ENCODE measurements at places on chromosomes 5 and 9.

- no peak for DNase-seq
Observed at GRCh38 chr5:59537961-59538749, 355.4 kb downstream of the PDE4D start.

GRCh38 chr5:30523061-30523460, 670.4 kb upstream of the CDH6 start:
- no peak for DNase-seq

GRCh38 chr5:56737002-56737621, 78.2 kb upstream of the MAP3K1 start:
- DNase-seq: no peak

GRCh38 chr9:81686614-81687520, 2.5 kb downstream of the TLE1 start:
- DNase-seq: peak; percentile 84

DNA sequence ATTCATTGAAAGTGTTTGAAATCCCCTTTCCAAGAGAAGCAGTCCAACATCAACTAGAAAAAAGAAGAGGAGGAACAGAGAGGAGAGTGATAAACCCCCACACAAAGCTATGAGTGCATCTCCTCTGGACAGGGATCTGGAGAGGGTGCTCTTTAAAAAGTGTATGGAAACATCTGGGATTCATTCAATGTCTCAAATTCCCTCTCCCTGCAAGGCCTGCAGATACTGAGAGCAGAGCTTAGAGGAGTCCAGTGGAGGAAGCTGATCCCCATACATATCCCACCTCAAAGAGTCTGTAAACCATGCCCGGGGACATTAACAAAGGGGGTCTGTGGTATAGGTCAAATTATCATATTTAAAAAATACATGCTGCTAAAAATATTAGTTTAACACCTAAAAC, 2.2 kb downstream of the SPOCK1 start:
- peak; percentile 60 for DNase-seq

DNA sequence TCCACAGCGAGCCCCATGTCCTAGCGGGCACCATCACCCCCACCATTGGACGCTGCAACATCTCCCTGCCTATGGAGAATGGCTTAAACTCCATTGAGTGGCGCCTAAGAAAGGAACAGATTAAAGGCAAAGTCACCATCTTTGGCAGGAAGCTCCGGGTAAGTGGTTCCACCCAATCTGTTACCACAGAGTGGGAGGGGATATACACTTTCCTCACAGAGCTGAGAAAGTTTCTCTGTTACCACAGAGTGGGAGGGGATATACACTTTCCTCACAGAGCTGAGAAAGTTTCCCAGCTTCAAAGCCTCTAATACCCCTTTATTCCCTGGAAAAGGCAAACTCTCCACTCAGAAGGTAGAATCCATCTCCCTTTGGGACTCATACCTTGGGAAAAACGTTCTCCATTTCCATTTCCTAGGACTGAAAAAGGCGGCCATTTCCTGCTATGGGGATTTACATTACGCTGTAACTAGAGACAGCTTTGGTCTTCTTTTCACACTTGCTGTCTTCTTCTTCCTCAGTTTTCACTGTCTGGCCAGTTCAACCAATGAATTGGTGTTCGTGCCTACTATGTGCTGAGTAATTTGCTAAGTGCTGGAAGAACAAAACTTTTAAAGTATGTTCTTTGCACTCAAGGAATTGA, 63.4 kb upstream of the WWC1 start:
- DNase-seq: no peak

- DNase-seq: no peak
Observed at GRCh38 chr9:126508928-126509327, 104.8 kb upstream of the LMX1B start.

DNA sequence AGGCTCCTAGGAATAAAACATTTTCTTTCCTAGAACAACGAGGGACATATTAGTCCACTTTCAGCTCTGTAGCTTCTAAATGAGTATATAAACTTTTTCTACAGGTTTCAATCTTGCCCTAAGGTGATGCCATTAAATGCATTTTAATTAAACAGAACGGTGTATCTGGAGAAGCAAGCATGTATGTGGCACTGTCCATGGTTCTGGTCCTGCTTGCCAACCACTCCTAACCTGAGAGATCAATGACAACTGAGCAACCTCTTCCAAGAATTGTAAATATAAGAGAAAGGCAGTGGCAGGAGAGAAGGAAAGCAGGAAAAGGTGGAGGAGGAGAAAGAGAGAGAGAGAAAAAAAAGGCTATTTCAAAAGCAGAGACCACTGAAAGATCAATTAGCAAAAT, 95.6 kb upstream of the SPOCK1 start:
- DNase-seq: peak; percentile 24

Measured in GM03348 (cell line).